IPS-NIHi11 (cell line): ENCODE measurements at places on chromosomes 6 and 20.

GRCh38 chr6:43115365-43115764 is 39.3 kb downstream of the PTK7 start:
- DNase-seq: no peak

DNA sequence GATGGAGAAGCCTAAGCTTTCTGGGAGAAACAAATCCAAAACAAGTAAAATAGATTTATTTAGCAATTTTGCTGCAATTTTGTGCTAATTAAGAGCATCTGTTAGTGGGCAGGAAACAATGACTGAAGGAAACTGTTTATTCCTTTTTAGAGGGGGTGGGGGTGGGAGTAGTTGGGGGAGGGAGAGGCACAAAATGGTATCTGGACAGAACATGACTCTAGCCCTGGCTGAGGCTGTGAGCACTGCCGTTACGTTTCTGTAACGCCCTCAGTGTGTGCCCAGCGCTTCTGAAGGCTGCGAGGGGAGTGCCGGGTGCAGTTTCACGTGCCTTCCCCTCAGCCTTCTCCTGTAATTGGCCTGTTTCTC is 28.8 kb downstream of the METTL24 start:
- DNase-seq: no peak

DNA sequence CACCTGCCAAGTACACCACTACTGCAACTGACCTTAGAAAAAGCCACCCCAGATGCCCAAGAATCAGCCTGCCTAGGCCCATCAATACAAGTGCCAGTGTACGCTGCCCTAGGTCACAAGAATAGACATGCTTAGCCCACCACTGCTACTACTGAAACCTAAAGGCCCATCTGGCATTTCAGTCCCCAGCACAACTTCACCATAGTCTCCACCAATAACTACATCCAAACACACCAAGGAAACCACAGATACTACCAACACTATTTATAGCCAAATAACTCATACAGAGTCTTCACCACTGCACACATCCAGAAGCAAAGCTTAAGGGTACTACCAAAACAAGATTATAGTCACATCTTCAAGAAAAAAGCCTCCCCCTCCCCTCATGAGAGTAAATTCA is 28.2 kb downstream of the TREML4 start:
- no peak for DNase-seq

DNA sequence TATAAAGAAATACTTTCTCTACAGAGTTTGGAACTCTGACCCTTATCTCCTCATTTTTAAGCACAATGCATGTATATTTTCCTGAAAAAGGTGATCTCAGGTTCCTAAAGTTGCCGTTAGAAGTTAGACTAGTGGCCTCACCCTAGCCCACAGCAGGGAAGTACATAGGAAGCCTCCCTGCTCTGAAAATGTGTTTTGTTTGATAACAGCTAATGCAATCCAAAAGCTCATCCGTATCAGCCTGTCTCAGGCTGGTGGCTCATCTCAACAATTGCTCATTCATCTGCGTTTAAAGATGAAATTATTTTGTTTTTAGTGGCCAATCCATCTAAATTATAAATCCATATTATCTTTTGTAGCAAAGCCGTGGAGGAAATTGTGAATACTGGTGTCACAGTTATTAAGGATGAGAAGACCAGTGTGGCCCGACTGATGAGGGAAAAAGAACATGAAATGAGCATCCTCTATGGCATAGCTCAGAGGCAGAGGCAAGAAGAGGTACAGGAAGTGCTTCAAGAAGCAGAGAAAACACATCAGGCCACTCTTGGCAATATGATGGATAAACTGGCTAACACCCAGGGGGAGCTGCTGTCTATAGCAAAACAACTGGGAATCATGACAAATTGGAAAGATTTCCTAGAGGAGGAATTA is 20.1 kb downstream of the C6orf163 start:
- no peak for DNase-seq

- peak; percentile 48 for DNase-seq
Observed at GRCh38 chr6:108260126-108260808, 573 bp downstream of the SNX3 start.

DNA sequence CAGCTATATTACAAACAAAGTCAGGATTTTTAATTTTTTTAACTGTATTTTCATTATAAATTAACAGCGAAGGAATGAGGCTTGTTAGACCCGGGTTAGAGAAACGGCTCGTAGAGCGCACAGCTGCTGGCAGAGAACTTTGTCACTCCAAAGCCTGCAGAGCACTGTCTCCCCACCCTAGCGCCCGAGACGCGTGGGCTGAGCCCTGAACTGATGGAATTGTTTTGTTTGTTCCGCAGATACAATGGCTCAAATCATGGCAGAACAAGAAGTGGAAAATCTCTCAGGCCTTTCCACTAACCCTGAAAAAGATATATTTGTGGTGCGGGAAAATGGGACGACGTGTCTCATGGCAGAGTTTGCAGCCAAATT is 810 bp downstream of the LAMP5 start:
- DNase-seq: no peak

GRCh38 chr6:28545955-28546354 is 20.3 kb downstream of the GPX5 start:
- no peak for DNase-seq

- DNase-seq: no peak
Observed at GRCh38 chr6:150150821-150151646, 8.2 kb downstream of the PPP1R14C start.

DNA sequence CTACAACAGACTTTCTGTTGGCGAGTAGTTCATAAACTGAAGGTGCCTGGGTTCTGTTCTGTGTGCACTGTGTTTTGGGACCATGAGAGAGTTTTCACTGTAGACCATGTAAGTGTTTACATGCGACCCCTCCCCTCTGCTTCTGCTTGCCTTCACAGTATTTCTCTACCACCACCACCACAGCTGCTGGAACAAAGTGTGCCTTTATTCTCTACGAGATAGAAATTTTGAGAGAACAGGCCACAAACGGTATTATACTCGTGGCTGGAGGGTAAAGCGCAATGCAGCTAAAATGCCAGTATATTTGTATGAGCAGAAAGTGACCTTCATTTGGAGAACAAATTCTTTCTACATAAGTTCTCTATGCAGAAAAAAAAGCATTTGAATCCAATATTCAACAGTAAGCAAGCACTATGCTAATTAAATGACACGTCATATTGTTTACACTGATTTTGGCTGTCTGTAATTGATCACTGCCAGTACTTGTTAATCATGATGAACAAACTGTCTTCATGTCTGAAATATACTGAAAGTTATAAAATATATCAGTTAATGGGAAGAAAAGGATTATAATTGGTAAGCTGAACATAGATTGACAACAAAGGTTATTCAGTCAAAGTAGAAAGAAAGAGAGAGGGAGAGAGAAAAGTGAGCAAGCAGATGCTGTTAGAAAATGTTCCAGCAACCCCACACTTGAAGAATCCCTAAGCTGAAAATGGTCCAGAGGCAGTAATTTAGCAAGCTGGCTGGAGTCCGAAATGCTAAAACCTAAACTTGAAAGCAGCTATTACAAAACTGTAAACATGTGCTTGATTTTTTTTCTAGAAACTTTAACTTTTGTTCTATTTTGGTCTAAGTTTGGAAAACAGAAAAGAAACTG is 8.8 kb downstream of the CLDN20 start:
- no peak for DNase-seq

DNA sequence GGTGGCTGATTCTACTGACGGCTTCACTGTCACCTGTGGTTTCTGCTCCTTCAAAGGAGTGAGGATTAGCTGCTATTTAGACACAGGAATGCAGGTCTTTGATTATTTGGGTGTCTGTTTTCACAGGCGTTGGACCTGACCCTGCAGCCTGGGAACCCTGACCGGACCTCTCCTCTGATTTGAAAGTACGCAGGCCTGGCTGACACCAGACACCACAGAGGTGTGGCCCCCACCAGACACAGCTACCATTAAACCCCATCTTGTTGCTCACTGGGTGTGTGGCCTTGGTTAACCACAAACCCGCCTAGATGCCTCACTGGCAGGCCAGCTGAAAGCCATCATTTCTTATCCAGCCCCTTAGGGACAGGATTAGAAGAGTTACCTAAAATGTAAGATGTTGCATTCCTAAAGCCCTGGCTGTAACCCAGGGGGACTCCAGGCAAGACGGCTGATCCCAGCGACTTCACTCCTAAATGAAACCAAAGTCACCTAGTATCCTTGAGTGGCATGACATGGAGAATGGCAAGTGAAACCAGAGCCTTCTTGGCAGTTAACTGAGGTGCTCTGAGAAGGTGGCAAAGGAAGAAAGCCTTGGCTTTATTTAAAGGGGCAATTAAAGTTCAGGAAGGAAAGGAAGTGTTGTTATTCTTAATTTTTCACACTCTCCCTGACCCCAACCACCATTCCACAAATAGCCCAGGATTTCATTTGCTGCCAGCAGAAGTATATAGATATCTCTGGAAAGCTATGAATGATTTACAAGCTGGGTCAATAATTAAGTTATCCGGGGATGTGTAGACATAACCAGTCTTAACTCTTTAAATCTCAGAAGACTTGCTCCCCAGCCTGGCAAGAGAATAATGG is 169.9 kb downstream of the QRSL1 start:
- DNase-seq: no peak

DNA sequence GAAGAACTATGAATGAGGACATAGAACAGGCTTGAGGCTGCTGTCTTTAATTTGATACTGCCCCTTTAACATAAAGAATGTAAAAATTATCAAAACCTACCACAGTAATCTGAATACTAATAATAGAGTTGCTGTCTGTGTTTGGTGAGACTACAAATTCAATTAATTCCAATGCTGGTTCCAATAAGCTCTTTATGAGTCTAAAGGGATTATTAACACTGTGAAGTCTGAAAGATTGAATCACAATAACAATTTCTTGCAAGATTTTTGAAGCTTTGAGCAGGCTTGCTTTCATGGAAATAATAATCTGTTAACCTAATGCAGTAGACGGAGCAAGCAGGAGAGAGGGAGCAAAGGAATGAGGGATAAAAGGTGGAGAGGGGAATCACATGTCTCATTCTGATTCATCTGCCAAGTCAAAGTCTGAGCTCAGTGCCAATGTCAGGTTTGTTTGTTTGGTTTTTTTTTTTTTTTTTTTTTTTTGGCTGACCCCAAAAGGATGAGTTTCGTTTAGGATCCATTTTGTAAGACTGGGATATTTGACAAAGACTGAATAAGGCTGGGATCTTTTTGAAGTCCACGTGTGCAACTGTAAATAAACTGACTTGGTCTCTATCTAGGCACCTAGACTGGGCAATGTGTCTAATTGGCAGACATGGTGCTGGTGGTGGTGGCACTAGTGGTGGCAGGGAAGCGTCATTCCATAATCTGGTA is 211.6 kb downstream of the RNF144B start:
- DNase-seq: no peak

DNA sequence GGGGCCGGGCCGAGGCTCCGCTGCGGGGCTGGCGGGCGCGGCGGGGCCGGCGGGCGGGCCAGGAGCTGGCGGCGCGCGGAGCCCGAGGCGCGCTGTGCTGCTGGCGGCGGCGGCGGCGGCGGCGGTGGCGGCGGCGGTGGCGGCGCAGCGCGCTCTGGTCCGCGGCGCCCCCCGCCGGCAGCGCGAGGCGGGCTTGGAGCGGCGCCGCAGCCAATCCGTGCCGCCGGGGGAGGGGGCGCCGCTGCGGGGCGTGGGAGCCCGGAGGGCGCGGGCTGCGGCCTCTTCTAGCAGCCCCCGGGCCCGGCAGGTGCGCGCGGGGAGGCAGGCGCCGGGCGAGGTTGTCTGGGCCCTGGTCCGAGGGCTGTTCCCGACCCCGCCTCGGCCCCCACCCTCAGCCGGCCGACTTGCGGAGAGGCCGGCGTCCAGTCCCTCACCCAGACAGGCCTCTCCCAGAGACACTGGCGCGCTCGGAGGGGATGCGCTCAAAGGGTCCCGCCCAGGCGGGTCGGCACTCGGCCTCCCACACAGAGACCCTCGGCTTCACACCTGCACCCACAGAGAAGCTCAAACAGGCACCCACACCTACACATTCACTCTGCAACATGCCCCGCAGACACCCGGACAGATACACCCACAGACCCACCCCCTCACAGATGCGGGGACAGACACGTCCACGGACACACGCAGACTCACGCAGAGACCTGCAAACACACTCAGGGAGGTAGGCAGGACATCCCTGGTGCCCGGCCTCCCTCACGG is at the start of gene RIMS4:
Gene RIMS4, minus strand, starts transcription at position 156 of the 759 bp plus-strand sequence. CDS start 275 bp downstream, outside the sequence.
- peak; percentile 88 for DNase-seq

- no peak for DNase-seq
Observed at GRCh38 chr6:113292646-113293422, 564.3 kb upstream of the MARCKS start.

GRCh38 chr20:57500962-57501361 is 24.0 kb downstream of the CTCFL start:
- no peak for DNase-seq

DNA sequence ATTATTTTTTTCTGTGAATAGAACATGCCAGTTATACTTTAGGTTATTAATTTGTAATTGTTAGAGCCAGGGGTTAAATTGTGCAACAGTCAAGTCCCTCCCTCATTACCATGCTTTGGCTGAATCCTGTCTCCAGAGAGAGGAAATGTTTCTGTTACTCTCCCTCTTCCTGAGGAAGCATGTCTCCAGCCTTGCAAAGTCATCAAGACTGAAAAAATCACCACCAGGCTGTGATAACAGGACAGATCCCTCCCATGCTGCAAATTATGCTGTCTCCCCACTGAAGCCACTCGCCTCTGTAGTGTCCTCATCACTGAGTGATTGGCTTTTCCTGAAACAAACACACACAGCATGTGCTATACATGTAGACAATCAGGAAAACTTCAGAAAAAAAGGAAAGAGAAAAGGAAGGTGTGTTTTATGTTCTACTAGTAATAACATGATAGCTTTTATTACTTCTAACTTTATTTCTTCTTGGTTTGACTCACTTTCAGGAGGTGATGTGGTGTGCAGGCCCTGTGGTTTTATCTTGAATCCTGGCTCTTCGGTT is 290.0 kb upstream of the JAG1 start:
- DNase-seq: no peak

DNA sequence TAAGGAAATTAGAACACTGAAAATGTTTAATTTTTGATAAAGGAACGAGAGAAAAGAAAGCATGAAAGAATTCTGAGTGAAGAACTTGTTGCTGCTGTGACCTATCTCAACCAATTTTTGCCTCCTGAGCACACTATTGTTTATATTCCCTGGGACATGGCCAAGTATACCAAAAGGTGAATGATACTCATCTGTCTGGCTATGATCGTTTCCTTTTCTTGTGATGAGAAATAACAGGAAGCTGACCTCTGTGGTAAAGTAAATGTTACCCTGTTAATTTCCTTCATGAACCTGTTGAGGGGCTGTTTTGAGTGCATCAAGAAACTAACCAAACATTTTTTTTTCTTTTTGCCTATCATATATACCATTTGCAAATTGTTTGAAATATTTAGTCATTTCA is 69.1 kb downstream of the FIG4 start:
- DNase-seq: no peak

GRCh38 chr6:136487759-136488425 is 62.3 kb downstream of the MAP7 start:
- DNase-seq: no peak

- no peak for DNase-seq
Observed at GRCh38 chr6:21263531-21264287, 329.8 kb upstream of the SOX4 start.

GRCh38 chr20:37413379-37413778 is 67.4 kb downstream of the SRC start:
- no peak for DNase-seq
